ENCODE measurements at places on chromosomes 2 and 18.

DNA sequence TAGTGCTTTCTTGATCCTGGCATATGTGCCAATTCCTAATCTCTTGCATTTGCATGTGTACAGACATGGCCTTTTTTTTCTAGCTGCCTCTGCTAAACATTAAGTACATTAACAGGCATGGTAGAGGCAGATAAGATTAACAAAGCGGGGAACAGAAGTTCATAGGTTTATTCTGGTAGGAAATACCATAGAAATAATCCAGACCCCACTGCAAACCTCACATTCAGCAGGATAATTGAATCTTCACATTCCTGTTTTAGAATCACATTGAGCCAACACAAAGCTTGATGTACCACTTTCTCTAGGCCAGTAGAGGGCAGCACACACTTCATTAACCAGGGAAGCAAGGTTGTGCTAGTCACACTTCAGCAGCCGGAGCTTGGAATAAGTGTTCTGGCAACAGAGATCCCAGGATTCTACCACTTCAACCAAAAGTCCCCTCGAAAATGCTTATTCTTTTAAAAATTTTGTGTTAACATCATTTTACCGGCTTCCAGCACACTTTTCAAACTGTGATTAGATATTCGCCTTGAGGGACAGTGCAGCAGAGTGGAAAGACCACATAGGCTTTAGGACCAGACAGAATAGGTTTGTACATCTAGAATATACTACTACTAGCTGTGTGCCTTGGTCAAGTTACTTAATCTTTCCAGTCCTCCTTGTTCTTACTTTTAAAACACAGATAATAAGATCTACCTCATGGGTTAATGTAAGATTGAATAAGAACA, 420.2 kb upstream of the CHST9 start:
- peak; percentile 69 for DNase-seq

GRCh38 chr2:31020713-31021112, 117.5 kb downstream of the GALNT14 start:
- DNase-seq = no peak

DNA sequence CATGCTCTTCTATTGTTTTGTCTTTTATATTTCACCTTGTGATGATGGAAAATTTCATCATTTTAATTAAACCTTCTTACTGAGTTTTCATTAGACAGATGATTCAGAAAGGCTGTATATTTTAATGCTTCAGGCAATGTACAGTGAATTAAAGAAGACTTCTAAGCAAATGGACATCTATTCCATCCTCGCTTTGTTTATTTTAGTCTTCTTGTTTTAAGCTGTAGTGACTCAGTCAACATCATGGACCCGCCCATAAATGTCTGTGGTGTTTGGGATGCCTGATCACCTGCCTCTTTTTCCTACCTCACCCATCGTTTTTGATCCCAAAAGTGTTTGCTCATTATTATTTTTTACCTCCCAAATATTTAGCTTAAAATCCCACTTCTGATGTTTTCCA, 43.1 kb downstream of the KYNU start:
- DNase-seq = no peak

- DNase-seq = peak; percentile 65
Measured at GRCh38 chr2:74334931-74335333, 8.3 kb downstream of the SLC4A5 start.

GRCh38 chr2:204255071-204255470, 290.2 kb upstream of the PARD3B start:
- no peak for DNase-seq

Data from NCI-H1694 (cell line).